ENCODE measurements at places on chromosomes 13 and 19. TPM values are rescaled to one million over a fixed set of nuclear protein-coding genes. Genes with fewer than 3 reads are reported as not detected.
A peak's percentile ranks its signal among the peaks of the same experiment; 100 is the strongest.

IGLON5 gene
- total RNA-seq = not detected

DNA sequence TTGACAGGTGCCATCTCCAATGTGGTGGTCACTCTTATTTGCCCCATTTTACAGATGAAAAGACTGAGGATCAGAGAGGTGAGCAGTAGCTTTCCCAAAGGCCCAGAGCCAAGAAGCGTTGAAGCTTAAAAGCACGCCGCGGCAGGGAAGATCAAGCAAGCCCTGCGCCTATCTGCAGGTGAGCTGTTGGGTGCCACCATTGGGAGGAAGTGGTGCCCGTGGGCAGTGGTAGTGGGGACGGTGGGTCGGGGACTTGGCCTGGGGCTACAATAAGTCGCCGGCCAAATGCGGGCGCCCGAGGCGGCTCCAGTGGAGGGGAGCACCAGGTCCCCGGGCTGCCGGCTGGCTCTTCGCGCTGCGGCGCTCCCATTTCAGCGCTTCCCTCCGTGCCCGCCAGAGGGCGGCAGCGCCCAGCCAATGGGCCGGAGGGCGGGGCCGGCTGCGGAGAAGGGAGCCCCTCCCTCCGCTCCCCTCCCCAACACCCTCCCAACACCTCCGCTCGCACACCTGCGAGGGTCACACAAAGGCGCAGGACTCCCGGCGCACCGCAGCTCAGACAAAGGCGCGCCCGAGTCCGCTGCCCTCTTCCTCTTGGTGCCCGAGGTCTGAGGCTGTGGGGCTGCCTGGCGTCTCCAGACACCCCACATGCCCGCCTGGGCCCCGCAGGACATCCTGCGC lies 744 bp upstream of the POU2F2 start:
- H3K36me3 ChIP-seq = no peaks in the 10 kb centered on the region
- H3K27me3 ChIP-seq = peaks cover 7% of the 10 kb centered on the region
- H3K27ac ChIP-seq = no peak overlapping the region

DCT gene
- under 0.01 TPM for total RNA-seq

SCEL gene
- total RNA-seq = not detected

DNA sequence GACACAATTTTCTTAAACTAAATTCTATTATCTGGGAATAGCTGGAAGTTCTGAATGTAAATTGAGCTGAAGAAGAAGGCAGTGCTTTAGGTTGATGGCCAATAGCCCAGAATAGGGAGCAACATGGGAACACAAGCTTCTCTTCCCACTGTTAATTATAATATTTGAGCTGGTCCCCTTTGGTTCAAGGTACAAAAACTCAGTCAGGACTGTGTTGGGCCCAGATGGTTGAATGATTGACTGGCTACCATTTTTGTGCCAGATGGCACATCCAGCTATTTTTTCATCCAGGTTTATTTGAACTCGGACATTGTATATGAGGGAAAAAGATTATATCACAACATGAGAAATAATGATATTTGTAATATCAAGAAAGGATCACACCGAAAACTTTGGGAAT lies 458.9 kb downstream of the SLITRK1 start:
- no peak for DNase-seq
- H3K4me1 ChIP-seq = no peaks in the 10 kb centered on the region
- no peak overlapping the region for H3K27ac ChIP-seq
- no peaks in the 10 kb centered on the region for H3K36me3 ChIP-seq
- H3K27me3 ChIP-seq = no peaks in the 10 kb centered on the region

DNA sequence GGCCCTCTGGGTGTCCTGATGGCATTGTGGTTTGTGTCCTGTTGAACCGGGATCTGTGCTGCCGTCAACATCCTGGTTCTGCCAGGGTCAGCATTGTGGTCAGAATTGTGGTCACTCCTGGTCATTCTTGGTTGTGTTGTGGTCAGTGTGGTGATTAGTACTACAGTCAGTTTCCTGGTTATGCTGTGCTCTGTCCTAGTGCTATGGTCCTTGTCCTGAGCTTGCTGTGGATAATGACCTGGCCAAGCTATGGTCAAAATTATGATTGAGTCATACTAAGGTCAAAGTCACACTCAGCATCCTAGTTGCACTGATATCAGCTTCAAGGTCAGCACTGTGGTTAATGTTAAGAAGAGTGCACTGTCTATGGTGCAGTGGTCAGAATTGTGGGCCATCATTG lies 4.5 kb upstream of the OLFM2 start:
- no peaks in the 10 kb centered on the region for H3K36me3 ChIP-seq
- no peak overlapping the region for H3K27ac ChIP-seq
- DNase-seq = peak; percentile 28
- H3K4me3 ChIP-seq = no peak overlapping the region

SLITRK6 gene
- total RNA-seq = 14.6 TPM

GRCh38 chr13:28402057-28402381 lies 92.9 kb downstream of the FLT1 start:
- H3K4me1 ChIP-seq = peaks cover 2% of the 10 kb centered on the region
- DNase-seq = no peak
- no peaks in the 10 kb centered on the region for H3K27me3 ChIP-seq
- H3K27ac ChIP-seq = no peak overlapping the region
- no peaks in the 10 kb centered on the region for H3K36me3 ChIP-seq

DNA sequence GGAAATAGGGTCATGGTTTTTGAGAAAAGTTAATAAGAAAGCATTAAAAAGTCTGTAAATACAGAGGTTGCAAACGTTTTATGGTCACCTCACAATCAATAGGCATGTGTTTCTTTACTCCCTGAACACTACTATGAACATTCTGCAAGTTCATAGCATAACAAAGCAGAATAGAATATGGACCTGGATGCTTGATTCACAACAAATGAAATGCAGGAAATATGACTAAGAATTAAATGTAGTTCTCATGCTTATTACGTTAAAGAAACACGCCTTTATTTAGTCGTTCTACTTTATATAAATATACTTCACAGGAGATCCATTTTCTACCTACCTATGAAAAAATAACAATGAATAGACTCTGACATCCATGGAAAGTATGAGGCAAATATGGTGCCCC lies 344.0 kb downstream of the KCTD12 start:
- no peak for DNase-seq
- H3K4me3 ChIP-seq = no peak overlapping the region
- H3K27me3 ChIP-seq = no peaks in the 10 kb centered on the region
- H3K36me3 ChIP-seq = no peaks in the 10 kb centered on the region

- H3K36me3 ChIP-seq = no peaks in the 10 kb centered on the region
- no peak overlapping the region for H3K27ac ChIP-seq
- H3K4me3 ChIP-seq = no peak overlapping the region
- H3K4me1 ChIP-seq = no peaks in the 10 kb centered on the region
- no peaks in the 10 kb centered on the region for H3K27me3 ChIP-seq
These were observed 12.7 kb downstream of the FOXO1 start for GRCh38 chr13:40653527-40654318.

DNA sequence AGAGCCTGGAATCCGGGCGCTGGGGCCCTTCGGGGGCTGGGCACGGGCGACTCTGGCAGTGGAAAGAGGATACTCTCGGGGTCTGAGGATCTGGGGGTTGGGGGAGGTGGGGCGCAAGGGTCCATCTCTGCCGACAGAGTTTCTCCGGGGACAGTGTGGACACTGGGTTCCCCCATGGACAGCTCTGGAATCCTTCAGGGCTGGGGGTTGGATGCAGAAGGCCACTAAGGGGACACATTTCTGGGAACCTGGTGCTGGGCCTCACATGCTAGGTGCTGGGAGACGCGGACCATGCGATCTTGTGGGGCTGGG lies 2.3 kb downstream of the TGFBR3L start:
- no peak overlapping the region for H3K27ac ChIP-seq
- H3K27me3 ChIP-seq = peaks cover 8% of the 10 kb centered on the region
- no peak overlapping the region for H3K4me3 ChIP-seq
- peaks cover 6% of the 10 kb centered on the region for H3K36me3 ChIP-seq
- no peak for DNase-seq

ZNF536 gene
- 0.50 TPM for total RNA-seq

GRCh38 chr13:98171900-98172589 lies 5.0 kb downstream of the RNF113B start:
- H3K4me3 ChIP-seq = peak overlapping the region; percentile 11
- peak; percentile 42 for DNase-seq
- H3K27me3 ChIP-seq = no peaks in the 10 kb centered on the region
- H3K36me3 ChIP-seq = no peaks in the 10 kb centered on the region

DNA sequence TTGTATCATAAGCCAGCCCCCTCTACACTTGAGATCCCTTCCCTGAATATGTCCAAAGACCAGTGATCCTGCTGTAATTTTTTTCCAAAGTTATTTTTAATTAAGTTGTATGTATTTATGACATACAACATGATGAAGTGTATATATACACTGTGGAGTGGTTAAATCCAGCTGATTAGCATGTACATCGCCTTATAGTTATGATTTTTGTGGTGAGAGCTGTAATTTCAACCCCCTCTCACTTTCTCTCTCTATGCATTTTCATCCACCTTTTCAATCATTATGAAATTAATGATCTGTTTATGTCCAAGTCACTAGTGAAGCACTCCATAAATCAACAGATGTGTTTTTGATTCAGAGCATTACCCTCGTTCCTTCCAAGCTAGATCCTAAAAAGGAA lies 85.3 kb downstream of the KCTD12 start:
- H3K36me3 ChIP-seq = no peaks in the 10 kb centered on the region
- H3K4me1 ChIP-seq = peaks cover 2% of the 10 kb centered on the region
- DNase-seq = peak; percentile 14
- no peak overlapping the region for H3K27ac ChIP-seq

NLRP4 gene
- not detected for total RNA-seq

GRCh38 chr13:75724752-75725517 lies 88.8 kb downstream of the LMO7 start:
- DNase-seq = no peak
- H3K27ac ChIP-seq = no peak overlapping the region
- H3K4me3 ChIP-seq = no peak overlapping the region
- no peaks in the 10 kb centered on the region for H3K27me3 ChIP-seq
- no peaks in the 10 kb centered on the region for H3K36me3 ChIP-seq

DNA sequence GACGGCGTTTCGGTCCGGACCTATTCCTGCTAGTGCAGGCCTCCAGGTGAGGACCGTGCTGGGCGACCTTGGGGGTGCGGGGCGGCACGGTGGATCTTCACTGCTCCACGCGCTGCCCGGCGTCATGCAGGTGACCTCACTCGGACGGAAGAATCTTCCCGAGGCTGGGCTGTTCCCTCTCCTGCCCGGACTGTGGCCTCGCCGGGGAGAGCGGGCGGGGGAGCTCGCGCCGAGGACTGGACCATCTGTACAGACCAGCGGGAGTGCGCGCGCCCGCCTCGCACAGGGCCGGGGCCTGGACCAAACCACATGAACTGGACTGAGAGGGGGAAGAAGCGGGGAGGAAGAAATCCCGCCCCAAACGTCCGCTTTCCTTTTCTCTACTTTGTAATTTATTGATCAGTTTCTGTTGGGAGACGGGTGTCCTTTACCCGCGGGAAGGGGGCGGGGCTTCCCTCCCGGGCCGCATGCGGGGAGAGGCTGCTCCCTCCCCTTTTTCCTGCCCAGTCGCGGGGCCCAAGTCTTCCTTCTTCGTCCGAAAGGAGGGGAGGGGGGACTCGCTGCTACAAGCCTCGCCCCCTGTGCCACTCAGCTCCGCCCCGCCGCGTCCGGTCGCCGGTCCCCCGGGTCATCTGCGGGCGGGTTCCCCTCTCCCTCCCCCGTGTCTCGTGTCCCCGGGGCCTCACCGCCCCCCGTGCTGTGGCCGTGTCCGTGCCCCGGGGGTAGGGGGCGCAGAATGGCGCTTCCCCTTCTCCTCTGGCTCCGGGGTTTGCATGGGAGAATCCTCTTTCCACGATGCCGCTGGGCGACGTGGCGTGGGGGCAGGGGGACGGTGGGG lies 4.9 kb downstream of the HRC start:
- peak overlapping the region; percentile 26 for H3K27ac ChIP-seq
- H3K4me1 ChIP-seq = peaks cover 8% of the 10 kb centered on the region
- peak overlapping the region; percentile 80 for H3K4me3 ChIP-seq
- peak; percentile 78 for DNase-seq

GRCh38 chr13:59607172-59607571 lies 556.6 kb downstream of the DIAPH3 start:
- no peak overlapping the region for H3K4me3 ChIP-seq
- DNase-seq = no peak
- H3K27ac ChIP-seq = no peak overlapping the region
- H3K27me3 ChIP-seq = no peaks in the 10 kb centered on the region

DNA sequence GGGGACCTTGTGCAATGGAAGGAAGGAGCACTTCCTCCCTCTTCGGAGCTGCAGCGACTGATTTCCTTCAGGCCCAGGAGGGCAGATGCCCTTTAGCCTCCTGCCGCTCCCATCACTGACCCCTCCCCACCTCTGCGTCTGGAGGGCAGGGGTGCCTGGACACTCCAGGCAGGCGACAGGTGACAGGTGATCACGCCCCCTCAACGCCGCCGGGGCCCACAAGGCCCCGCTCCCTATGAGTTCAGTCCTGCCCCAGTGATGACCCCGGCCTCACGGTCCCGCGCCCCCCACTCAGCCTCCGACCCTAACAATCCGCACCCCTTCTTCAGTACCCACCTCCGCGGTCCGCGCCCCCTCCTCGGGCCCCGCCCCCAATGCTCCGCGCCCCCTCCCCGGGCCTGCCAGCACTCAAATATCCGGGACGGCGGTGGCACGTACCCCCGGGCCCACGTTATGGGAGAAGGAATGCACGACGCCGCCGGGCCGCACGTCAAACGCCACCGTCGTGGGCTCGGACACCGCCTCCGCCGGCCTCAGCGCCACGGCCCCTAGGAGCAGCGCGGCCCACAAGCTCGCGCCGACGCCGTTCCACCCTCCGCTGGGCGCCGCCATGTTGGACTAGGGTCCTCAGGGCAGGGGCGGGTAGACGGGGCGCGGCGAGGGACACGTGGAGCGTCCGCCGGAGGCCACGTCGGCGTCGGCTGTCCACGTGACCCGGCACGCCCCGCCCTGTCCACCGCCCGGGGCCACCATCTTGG lies at the start of gene MYDGF:
TSS of gene MYDGF (minus strand) at position 620 of the 758 bp plus-strand sequence. CDS start at position 612, 8 bp downstream.
- H3K4me1 ChIP-seq = peaks cover 6% of the 10 kb centered on the region
- H3K27me3 ChIP-seq = no peaks in the 10 kb centered on the region
- DNase-seq = peak; percentile 84
- peak within 1 kb of the TSS; percentile 79 for H3K4me3 ChIP-seq

GRCh38 chr19:12425236-12425887 lies 15.5 kb downstream of the ZNF443 start:
- H3K27ac ChIP-seq = no peak overlapping the region
- H3K36me3 ChIP-seq = no peaks in the 10 kb centered on the region
- no peaks in the 10 kb centered on the region for H3K4me1 ChIP-seq

SGCG gene
- total RNA-seq = 1.5 TPM

- no peak for DNase-seq
- H3K36me3 ChIP-seq = no peaks in the 10 kb centered on the region
- no peaks in the 10 kb centered on the region for H3K27me3 ChIP-seq
These were observed 175.2 kb downstream of the ENOX1 start for GRCh38 chr13:43611281-43612273.

MAST1 gene
- 1.3 TPM for total RNA-seq

DMKN gene
- 29.3 TPM for total RNA-seq

- no peaks in the 10 kb centered on the region for H3K36me3 ChIP-seq
- no peak overlapping the region for H3K27ac ChIP-seq
- H3K4me3 ChIP-seq = no peak overlapping the region
- H3K4me1 ChIP-seq = no peaks in the 10 kb centered on the region
These were observed 24.4 kb upstream of the SIAH3 start for GRCh38 chr13:45875951-45876350.

- no peaks in the 10 kb centered on the region for H3K27me3 ChIP-seq
- no peak overlapping the region for H3K4me3 ChIP-seq
- no peaks in the 10 kb centered on the region for H3K36me3 ChIP-seq
- H3K4me1 ChIP-seq = no peaks in the 10 kb centered on the region
- no peak overlapping the region for H3K27ac ChIP-seq
- DNase-seq = peak; percentile 46
These were observed 259.5 kb downstream of the NHLRC3 start for GRCh38 chr13:39297664-39298171.

Data from fibroblast of lung (primary cell).